ENCODE measurements at places on chromosomes 7 and 10.

DNA sequence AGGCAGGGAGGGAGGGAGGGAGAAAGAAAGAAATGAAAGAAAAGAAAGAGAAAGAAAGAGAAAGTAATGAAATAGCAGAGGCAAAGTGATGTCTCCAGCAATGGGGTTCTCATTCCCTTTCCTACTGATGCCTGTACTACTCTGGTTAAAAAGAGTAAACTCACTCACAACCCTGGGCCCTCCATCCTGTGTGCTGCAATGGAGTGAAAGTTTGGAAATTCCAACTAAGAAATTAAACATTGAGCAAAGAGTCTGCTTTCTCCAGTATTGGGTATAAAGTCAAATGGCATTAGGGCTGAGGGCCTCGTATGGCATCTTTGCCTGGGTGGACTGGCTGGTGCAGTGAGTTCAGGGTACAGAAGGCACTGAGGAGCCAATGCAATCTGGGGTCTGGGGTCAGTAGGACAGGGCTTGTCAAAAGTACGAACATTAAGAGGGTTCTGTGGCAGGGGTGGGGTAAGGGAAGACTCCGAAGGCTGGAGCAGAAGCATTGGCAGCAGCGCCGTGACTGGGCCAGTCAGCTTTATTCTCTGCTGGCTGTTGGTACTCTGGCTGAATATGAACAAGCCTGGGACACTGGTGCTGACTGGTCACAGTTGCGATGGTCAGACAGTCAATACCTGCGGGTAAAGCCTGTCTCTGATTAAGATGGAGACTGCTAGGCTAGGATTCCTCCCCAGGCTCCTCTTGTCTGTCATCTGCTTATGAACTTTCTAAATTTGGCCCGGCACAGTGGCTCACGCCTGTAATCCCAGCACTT is 24.1 kb upstream of the TNS3 start:
- DNase-seq = no peak

GRCh38 chr7:1419688-1420087 is 39.6 kb downstream of the MICALL2 start:
- DNase-seq = no peak

GRCh38 chr10:20623546-20623945 is 273.6 kb downstream of the NEBL start:
- no peak for DNase-seq

GRCh38 chr7:159115601-159116501 is 28.8 kb downstream of the VIPR2 start:
- no peak for DNase-seq

- DNase-seq = no peak
Measured at GRCh38 chr7:155322530-155322929, 24.9 kb downstream of the INSIG1 start.

DNA sequence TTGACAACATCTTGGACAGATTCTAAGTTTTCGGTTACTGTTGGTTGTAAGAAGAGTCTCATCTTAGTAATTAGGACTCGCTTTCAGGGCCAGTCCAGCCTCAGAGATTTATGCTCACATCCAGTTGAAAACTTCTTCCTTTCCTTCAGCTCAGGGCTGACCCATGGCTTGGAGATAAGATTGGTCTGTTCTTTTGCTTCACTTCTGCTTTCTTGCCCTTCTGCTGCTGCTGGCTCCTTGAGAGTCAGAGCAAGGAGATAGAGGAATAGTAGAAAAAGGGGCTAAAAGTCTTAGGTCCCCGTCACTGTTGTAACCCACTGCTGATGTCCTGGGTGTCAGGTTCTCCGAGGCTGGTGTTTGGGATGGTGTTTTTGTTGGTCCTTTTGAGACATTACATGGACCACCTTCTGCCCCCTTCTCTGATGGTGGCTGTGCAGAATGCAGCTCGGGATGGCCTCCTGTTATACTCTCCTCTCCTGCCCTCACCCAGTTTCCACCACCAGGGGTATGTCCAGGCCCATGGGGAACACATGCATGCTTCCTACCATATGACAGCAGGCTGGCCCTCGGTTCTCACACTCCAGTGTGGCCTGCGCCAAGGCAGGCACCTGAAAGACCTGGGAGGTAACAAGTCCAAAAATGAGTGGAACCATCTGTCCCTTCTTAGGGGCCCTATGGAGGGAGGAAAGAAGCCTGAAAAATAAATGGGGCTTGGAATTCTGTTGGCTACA is 67.8 kb upstream of the PCBD1 start:
- no peak for DNase-seq

GRCh38 chr10:133068111-133069032 is 19.4 kb upstream of the ADGRA1 start:
- no peak for DNase-seq

- no peak for DNase-seq
Measured at GRCh38 chr10:11068861-11069633, 51.4 kb downstream of the CELF2 start.

- DNase-seq = no peak
Measured at GRCh38 chr7:108613147-108613948, 43.7 kb downstream of the DNAJB9 start.

- DNase-seq = no peak
Measured at GRCh38 chr10:132130286-132131265, 56.2 kb upstream of the DPYSL4 start.

DNA sequence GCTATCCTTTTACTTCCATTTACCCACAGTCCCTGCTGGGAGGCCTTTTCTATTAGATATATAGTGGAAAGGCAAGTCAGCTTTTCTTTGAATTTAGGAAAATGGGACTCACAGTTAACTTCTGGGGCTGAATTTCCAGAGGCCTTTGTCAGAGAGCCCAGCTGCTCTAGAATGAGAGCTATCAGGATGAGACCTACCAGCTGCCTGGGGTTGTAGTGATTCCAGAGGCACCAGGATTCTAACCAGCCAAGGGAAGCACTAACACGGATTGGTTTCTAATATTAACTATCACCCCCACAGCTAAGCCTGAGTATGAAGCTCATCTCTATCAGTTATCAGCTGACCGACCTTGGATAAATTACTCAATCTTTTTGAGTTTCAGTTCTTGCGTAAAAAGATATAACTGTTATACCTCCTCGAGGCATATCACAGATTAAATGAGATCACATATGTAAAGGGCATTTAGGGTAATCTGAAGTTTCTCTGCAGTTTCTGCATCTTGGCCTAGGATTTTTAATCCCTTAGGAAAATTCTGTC is 56.6 kb upstream of the CALD1 start:
- no peak for DNase-seq

DNA sequence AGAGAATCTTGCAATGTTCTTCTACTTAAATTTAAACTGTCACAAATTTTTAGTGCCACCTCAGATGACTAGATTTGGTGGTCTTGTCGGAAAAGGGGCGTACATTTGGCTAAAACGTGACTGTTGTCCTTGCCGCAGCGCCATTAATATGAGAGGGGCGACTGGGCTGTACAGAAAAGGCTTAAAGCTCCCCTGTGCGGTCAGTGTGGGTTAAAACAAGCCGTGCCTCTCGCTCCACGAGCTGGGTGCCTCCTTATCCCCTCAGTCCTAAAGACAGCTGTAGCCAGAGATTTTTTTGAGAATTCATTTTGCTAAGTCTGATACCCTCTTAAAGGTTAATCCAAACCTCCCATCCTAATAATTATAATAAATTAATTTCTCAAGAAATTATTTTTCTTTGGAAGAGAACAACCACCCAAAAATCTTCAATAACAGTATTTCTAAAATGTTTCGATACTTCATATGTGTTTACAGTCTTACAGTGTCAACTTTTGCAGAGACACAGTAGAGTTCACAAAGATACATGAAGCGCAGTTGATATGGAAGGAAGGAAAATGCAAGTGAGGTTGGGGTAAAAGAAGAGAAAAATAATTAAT is 68.6 kb downstream of the C7orf25 start:
- DNase-seq = no peak

- DNase-seq = no peak
Measured at GRCh38 chr10:77320971-77321471, 316.6 kb downstream of the KCNMA1 start.

DNA sequence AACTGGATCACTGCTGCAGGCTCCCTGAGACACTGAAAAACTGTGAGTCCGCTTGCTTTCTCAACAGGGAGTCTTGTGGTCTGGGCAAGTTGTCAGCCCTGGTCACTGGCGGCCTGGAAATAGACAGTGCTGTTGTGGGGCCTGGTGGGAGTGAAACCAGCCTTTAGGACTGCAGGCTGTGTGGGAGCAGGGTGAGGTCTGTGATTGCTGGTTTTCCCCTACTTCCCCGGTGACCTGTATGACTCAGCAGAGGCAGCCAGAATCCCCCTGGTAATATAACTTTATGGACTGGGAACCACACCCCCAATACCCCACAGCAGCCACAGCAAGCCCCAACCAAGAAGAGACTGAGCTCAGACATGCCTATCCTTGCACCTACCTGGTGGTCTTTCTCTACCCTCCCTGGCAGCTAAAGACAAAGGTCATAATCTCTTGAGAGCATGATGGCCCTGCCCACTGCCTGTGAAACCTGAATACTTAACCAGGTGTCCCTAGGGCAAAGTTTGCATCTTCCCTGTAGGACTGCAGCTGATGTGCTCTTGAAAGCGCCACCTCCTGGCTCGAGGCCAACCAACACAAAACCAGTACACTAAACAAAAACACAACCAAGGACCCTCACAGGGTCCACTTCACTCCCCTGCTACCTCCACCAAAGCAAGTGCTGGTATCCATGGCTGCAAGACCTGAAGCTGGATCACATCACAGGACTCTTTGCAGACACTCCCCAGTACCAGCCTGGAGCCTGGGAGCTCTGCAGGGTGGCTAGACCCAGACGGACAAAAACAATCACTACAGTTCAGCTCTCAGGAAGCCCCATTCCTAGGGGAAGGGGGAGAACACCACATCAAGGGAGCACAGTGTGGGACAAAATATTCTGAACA is 7.2 kb upstream of the ADAM22 start:
- no peak for DNase-seq

DNA sequence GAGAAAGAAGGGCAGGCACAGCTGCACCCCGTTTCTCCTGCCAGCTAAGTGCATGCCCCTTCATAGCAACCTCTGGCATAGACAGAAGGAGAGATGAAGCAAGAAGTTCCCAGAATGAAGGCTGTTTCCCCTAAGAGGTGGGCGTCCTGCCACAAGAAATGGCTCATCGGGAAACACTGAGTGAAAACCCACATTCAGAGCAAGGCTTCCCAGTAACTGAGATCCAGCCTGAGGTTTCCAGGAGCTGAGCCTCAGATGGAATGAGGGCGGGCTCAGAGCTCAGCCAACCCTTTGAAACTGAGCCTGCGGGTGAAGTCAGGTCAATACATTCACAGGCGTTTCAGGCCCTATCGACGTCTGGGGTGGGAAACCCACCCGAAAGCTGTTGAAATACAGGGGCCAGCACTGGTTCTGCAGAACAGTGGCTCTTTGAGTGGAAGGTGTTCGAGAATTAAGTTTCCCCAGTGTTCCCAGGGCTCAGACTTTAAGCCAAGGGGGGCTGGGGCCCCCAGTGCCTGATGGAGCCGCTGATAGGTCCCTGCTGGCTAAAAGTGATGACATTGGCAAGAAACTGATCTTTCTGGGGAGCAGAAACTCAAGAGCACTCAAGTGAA is 510.2 kb downstream of the RPS24 start:
- no peak for DNase-seq

- DNase-seq = no peak
Measured at GRCh38 chr10:51892965-51893658, 193.7 kb upstream of the CSTF2T start.

- DNase-seq = no peak
Measured at GRCh38 chr7:112207765-112208164, 1.3 kb downstream of the ZNF277 start.

DNA sequence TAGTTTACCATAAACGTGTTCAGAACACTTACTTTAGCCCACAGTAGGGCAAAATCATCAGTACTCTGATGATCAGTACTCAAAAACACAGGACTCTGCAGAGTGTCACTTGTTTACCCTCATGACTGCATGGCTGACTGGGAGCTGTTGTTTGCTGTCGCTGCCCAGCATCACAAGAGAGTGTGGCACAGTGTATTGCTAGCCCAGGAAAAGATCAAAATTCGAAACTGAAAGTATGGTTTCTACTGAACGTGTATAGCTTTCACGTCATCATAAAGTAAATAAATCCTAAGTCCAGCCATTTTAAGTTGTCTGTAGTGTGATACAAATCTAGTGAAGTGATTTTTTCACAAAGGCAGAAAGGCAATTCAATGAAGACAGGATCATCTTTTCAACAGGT is 184.6 kb downstream of the RAMP3 start:
- DNase-seq = no peak

GRCh38 chr10:89303161-89303560 is 1.3 kb downstream of the IFIT2 start:
- no peak for DNase-seq

DNA sequence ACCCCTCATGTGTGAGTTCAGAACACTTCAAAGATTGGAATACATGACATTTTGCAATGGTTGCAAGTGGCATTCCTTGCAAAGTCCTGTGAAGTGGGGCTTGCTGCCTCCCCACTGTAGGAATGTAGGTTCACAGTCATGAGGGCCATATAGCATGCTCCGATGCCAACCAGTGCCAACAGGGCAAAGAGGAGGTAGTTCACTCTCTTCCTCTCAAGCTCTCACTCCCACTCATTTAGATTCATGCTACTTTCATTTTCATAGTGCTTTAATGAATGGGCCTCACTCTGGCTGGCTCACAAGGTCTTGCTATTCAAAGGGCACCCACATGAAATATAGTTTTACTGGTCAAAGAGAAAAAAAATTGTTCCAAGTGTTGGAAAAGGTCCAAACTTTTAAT is 169.9 kb upstream of the AOAH start:
- DNase-seq = no peak

DNA sequence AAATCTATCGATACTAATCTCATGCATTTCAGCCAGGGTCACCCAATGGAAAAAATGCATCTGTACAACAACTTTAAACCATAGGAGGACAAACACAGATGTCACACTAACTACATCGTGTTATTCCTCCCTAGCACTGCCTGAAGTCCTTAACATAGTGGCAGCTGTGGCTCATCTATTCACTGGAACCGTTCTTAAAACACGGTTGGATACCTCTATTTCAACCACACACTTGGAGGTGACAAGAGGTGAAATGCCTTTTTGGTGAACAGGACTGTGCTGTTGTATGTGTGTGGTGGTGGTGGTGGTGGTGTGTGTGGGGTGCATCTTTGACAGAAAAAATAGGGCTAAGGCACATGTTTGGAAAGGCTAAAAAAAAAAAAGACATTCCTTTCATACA is 93.1 kb downstream of the NRP1 start:
- no peak for DNase-seq

DNA sequence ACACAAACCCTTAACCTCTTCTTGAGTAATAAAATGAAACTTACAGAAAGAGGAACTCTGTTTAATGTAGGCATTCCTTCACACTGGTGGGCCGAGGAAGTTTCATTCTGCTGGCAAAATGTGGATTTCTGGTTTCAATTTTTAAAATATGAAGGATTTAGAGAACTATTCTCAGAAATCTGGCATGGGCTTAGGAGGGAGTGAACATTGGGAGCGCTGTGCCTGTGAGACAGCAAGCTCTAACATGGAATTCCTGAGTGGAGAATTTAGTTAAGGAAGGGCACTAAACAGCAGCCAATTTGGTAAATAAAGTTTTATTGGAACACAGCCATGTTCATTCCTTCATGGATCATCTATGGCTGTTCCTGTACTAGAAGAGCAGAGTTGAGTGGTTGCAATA is 751.8 kb upstream of the IGFBP3 start:
- DNase-seq = no peak

All from activated T-cell treated with anti-CD3 and anti-CD28 coated beads for 24 hours (primary cell).